SW 1271 (cell line): ENCODE measurements at places on chromosomes 1 and 21.

- DNase-seq: no peak
Observed at GRCh38 chr1:58365328-58365727, 181.2 kb downstream of the OMA1 start.

DNA sequence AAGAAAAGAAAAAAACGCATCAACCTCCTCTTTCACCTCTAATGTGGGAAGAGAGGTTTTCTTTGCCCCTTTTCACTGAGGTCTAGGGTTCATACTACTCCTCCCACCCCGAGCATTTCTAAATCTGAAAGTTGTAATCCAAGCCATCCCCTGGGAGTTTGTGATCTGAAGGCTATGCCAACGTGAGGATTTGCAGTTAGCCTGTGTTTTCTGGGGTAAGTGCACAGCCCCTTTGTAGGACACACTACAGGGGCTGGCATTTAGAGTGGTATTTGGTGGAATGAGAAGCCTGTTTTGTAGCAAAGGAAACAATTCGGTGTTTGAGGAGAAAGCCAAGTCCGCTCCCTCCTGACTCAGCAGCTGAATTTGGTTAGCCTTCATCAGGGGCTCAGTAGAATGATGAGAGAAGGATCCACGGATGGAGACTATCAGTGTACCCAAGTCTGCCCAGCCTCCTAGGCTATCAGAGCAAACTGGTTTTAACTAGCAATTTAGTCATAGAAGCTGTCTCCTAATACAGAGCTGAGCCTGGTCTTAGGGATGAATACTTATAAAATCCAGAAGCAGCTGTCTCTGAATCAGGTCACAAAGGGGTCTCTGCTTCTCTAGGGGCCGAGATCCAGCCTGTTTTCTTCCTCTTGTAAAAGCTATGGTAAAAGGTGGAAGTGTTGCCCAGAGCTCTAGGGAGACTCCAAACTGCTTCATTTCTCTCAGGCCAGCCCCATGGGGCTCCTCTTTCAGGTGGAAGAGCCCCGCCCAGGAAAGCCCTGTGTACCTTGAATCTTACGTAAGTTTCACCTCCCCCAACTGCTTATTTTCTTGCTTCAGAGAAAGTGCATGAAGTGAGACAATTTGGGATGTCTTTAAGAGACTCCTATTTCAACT is 2.1 kb downstream of the PCP4L1 start:
- DNase-seq: no peak

GRCh38 chr1:39839651-39840050 is 43.7 kb downstream of the TRIT1 start:
- no peak for DNase-seq

DNA sequence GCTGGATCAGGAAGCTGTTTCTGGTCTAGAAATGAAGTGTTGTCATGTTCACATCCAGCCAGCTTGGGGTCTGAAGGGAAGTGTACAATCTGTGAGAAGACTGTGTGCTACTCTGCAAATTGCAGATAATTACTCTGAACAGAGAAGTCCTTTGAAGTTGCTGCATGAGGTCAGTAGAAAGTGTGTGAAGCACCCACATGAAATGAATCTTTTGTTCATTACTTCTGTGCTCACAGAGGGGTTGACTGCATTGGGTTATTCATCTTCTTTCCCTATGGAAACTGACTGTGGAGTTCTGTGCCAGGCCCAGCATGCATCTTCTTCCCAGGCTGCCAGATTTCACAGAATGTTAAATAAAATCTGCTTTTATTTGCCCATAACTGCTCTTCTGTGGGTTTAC is 47.1 kb downstream of the CTH start:
- DNase-seq: no peak

- peak; percentile 6 for DNase-seq
Observed at GRCh38 chr1:110948038-110948810, 15.5 kb downstream of the LRIF1 start.

DNA sequence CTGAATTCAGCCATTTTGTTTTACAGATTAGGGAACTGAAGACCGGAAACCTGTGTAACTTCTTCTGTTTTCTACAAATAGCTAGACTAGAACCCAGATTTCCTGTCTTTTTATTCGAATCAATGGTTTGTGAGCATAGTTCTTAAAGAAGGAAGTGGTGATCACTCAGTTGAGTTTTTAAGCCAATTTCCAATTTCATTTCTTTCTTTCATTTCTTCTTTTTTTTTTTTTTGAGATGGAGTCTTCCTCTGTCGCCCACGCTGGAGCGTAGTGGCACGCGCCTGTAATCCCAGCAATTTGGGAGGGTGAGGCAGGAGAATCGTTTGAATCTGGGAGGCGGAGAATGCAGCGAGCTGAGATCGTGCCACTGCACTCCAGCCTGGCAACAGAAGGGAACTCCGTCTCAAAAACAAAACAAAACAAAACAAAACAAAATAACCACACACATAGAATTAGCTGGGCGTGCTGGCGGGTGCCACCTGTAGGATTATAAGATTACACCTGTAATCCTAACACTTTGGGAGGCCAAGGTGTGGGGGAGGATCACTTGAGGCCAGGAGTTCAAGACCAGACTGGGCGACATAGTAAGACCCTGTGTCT is 3.0 kb upstream of the MDM4 start:
- DNase-seq: no peak

GRCh38 chr1:223742856-223743517 is 30.6 kb downstream of the CAPN2 start:
- no peak for DNase-seq

DNA sequence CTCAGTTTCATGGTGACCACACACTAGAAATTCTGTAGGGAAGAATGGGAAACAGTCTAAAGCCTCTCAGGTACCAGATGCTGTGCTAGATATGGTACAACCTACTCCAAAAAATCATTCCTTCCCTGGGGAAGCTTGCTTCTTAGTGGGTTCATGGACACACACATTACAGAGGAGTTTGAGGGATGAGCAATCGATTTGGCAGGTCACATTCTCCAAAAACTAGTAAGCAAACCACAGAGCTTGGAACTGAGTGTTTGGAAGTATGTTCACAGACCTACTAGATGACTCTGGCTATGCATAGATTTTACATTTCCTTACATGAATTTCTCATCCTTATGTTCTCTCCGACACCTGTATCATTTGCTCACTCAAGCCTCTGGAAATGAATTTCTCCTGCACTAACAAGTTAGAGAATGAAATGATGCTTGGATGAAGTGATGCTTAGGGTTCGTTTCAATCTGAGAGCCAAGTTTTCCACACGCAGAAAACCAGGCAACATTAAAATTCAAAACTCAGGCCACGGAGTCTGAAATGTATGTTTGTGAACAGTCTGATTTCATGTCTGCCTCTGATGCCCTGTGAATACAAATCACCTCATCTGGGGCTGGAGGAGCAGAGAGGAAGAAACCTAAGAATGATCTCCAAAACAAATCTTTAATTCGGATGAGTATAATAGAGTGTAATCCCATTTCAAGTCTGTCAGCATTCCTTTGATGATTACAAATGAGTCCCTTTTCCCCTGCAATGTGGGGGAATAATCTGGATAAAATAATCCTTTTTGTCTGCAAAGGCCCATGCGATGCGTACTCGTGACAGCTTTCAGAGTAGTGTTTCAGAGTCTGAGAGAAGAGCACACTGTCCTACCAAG is 11.0 kb downstream of the EVA1C start:
- no peak for DNase-seq

DNA sequence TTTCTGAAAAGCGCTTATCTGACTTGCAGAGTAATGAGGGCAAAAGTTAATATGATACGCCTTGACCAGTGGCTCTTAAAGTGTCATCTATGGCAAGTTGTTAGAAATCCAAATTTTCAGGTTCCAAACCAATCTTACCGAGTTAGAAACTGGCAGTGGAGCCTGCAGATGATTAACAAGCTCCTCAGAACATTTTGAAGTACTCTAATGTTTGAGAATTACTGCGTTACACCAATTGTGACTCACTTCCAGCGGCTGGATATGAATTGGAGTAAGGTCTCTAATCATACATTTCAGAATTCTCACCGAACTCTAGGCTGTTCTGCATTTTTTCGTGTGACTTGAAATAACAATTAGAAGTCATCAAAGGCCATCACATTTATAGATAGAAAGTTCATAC is 73.5 kb upstream of the TMPRSS15 start:
- no peak for DNase-seq

DNA sequence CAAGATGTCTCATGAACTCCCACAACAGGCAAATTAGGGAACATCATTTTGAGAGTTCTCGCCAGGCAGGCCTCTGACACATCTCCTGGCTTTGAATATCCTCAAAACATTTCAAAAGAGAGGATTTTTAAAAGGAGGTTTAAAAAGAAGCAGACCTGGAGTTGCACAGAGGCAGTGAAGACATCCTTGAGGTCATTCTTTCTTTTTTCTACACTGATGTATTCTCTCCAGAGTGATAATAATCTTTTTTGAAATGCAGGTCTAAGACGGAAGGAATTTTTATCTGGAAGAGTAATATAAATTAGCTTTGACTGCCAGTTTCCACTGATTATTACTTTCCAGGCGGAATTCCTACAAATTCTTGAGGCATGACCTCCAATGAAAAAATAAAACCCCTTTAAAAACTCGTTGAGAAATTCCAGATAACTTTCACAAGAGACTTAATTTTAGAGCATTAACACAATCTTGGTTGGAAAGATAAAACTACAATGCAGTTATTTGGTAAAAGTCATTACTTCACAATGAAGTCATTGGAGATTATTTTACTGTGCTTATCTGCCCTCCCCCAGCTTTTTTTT is 125.0 kb downstream of the LYPLAL1 start:
- no peak for DNase-seq

GRCh38 chr1:11107599-11107998 is 7.9 kb upstream of the EXOSC10 start:
- no peak for DNase-seq

DNA sequence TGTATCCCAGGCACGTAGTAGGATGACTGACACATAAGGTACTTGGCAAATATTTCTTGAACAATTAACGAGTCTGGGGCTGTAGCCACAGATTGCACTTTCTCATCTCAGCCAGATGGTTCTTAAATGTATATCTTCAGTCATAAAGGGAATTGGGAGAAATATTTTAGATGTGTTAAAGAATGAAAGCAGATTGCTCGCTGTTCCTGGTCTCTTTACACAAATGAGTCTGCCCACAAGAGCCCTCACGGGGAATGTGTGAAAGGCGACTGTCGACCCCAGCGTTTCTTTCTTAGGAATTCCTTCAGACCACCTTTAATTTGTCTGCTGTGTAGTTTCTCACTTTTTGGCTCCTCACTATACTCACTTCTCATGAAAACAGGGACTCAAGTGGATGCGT is 725 bp downstream of the MT1HL1 start:
- DNase-seq: no peak

DNA sequence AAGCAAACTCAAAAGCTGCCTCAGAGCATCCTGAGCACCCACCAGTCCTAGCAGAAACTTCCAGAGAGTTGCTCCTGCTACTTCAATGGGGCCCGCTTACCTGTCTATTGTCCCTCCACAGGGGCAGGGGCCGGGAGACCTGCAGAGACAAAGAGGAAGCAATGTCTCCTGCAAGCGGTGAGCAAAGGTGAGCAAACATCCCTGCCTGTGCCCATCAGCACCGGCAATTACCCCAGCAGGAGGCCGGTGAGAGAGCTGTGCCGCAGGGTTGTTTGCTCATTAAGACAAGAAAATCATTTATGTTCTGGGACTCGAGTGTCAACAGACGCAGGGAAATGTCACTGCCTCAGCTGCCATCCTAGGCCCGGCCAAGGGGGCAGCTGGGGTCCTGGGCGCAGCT is 53.8 kb upstream of the TARDBP start:
- DNase-seq: no peak

DNA sequence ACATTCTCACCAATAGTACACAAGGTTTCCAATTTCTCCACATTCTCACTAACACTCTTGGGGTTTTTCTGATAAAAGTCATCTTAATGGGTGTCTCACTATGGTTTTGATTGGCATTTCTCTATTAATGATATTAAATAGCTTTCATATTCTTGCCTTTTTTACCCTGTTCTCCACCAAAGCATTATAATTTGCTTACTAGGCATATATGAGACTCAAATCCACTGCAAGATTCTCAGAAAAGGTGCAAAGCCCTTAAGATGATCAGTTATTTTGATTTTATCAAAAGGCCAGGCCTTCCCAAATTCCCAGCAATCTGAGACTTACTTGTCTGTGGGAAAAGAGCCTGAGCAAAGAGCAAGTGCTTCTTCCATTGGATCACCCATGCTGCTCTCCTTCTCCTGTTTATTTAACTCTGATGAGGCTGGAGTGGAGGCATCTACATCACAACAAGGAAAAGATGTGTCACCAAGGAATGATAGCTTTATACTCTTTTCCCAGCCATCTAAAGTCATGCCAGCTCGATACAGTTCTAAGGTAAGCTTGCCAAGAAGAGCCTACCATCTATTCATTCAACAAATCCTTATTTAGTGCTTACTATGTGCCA is 24.6 kb downstream of the CLSPN start:
- DNase-seq: no peak

- DNase-seq: no peak
Observed at GRCh38 chr21:19864476-19864875, 1133.7 kb upstream of the NCAM2 start.

DNA sequence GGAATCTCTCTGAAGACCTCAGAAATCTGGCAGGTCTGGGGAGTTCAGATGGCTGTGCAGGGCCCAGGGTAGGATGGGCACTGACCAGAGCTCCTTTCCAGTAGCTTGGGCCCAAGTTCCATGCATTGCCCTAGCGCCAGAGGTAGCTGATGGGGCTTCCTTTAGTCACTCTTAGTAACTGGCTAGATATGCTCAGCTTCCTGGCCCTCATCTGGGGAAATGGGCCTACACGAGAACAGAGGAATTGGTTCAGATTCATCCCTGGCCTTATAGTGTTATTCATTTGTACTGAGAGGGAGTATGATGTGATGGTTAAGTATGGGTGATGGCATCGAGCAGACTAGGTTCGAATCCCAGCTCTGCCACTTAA is 15.5 kb upstream of the PSMB2 start:
- DNase-seq: no peak

DNA sequence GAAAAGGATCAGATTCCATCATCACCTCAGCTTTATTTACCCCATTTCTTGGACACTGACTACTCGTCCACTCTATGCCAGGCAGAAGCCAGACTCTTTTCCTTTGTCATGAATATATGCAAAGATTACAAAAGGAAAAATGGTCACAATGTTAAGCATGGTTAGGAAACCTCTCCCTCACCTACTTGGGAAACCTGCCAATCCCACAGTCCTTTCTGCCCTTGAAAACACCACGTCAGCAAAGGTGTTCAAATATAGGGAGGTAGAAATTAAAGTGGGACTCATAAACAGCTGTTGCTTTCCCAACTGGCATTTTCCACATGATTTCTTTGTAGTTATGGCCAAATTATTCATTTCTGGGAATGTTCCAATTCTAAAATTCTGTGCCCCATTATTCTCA is 16.2 kb upstream of the ATP13A2 start:
- no peak for DNase-seq

GRCh38 chr1:187909382-187909781 is 1080.6 kb downstream of the PLA2G4A start:
- DNase-seq: no peak
